CD4-positive, CD25-positive, alpha-beta regulatory T cell (primary cell): ENCODE measurements at places on chromosomes 7 and 10. TPM values are rescaled to one million over a fixed set of nuclear protein-coding genes. Genes with fewer than 3 reads are reported as not detected.

ADAMTS14 gene
- not detected for polyA plus RNA-seq

LIPJ gene
- not detected for polyA plus RNA-seq

ASAH2 gene
- 0.85 TPM for polyA plus RNA-seq

GSAP gene
- polyA plus RNA-seq = 1.1 TPM

LOXL4 gene
- not detected for polyA plus RNA-seq

ZWINT gene
- polyA plus RNA-seq = 12.3 TPM

CEP55 gene
- 5.0 TPM for polyA plus RNA-seq

PTPRZ1 gene
- polyA plus RNA-seq = not detected

CREM gene
- 24.6 TPM for polyA plus RNA-seq

CUL1 gene
- polyA plus RNA-seq = 44.5 TPM

CPA2 gene
- not detected for polyA plus RNA-seq

TMEM184A gene
- polyA plus RNA-seq = 0.25 TPM

ITGA8 gene
- polyA plus RNA-seq = not detected

STAG3 gene
- 0.72 TPM for polyA plus RNA-seq

PNLIPRP3 gene
- not detected for polyA plus RNA-seq

SP8 gene
- not detected for polyA plus RNA-seq

RAPGEF5 gene
- polyA plus RNA-seq = not detected
